ENCODE measurements at places on chromosomes 16 and 17.

DNA sequence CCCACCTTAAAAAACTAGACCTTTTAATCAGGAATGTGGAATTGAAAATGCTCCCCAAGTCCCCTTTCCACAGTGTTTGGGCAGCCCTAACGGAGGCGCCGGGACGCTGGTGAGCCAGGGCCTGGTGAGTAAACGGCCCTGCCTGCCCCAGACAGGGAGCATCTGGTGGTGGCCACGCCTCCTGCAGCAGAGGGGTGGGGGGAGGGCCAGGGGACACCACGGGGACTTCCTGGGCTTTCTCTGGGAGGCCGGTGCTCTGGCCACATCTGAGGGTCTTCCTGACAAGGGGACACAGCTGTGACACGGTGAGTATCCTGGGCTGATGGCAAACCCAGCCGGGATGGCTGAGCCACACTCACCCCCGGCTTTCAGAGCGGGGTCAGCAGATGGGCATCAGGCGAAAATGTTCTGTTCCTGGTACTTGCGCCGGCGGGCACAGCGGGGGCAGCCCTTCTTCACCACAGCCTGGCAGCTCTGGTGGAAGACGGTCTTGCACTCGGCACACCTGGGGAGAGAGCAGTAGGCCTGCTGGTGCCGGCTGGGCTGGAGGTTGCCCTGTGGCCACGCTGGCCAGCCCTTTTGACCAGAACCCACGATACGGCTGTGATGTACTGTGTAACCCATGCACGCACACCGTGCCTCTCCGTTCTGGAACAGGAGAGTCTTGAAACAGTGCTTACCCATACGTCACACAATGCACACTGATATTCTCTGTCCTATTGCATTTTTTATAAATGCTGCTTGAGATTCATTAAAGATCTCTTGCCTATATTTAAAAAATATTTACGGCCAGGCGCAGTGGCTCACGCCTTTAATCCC, 5.0 kb upstream of the ARHGAP27 start:
- no peak for DNase-seq

DNA sequence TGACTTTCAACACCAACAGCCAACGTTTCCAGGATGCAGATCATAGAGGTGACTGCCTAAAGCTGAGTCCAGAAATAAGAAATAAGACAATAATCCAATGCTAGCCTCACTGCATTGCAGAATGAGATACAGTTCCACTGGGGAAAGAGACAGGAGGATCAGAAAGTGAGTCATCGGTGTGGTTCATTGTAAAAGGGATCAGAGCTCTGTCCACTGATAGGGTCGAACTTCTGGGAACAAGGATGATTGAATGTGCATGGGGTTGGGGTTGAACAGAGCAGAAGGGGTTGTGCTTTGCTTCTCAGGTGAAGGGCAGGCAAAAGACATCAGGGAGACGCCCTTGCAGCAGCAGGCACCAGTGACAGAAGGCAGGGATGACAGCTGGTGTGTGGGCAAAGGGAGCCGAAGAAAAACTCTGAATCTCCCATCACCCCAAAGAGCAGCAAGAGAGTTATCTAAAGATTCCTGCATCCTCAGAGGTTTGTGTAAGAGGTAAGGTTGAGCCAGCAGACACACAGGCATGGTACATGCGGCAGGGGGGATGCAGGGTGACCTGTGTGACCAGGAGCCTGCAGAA, 16.4 kb downstream of the CLEC10A start:
- no peak for DNase-seq

DNA sequence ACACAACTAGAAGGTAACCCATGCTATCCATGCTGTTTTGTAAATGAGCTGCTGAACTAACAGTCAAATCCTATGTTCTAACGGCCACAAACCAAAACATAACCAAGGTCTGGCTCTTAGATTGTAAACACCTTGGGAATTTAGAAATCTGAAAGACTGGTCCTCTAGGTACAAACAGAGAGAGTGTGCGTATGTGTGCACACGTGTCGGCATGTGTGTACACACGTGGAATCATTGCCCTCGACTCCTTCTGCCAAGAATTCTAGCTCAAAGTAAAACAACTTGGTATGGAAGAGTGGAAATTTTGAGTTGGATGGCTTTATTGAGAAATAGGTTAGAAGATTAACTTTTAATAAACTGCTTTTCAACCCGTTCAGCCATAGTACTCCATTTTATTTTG, 18.1 kb upstream of the GHDC start:
- no peak for DNase-seq

DNA sequence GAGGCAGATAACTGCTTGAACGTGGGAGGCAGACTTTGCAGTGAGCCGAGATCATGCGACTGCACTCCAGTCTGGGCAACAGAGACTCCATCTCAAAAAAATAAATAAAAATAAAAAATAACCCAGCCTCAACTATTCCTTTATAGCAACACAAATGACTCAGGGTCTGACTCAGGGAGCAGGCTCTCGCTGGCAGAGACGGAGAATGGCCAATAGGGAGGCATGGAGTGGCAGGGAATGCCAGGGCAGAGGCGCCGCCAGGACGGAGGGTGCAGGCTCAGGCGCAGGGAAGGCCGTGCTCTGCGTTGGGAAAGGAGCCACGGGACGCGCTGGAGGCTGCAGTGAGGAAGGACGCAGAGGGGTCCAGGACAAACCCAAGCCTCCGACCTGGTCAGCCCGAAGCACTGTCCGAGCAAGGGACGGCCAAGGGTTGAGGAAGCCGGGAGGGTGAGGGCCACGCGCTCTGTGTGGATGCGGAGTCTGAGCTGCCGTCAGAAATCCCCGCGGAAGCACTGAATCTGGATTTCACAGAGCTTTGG, 40.3 kb downstream of the PKD1 start:
- DNase-seq, result no peak

DNA sequence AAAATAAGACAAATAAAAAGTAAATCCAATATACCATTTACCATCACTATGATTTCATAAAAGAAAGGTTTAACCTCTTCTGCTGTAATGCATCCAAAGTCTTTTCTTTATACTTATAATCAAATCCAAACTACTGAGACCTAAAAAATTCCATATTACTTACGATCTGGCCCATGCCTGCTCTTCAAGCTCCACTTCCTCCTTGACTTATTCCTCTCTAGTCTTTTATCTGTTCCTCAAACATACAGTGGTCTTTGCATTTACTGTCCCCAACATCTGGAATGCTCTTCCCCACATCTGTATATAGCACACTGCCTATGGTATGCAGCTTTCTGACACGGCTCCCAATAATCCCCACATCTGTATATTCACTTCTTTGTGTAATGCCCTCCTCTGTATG, 33.8 kb downstream of the PCTP start:
- DNase-seq, result no peak

DNA sequence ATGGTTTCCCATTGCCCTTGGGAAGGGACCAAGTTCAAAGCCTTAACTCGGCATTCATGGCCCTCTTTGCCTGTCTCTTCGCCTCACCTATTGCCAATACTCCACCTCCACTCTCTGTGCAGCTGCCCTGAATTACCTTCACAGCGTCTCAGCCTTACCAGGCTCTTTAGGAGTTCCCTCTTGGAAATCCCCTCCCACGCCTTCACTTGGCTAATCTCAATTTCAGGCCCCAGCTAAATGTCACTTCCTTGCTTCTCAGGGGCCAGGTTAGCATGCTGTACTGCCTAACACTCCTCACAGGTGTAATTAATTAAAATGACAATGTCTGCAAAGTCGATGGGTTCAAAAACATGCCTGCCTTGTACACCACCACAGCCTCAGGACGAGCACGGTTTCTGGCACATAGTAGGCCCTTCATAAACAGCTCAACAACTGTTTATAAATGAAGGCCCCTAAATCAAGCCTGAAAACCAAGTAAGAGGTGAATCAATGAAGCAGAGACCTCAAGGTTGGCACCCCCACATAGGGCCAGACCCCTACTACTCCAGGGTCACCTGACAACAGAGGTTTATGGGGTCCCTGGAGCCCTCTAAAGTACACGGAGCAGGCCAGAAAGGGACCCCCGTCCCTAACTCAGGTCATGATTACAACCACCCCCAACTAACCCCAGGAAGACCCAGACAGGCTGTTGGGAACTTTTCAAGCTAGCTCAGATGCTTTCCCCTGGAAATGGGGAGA, 11.2 kb upstream of the EEF2K start:
- DNase-seq, result no peak

DNA sequence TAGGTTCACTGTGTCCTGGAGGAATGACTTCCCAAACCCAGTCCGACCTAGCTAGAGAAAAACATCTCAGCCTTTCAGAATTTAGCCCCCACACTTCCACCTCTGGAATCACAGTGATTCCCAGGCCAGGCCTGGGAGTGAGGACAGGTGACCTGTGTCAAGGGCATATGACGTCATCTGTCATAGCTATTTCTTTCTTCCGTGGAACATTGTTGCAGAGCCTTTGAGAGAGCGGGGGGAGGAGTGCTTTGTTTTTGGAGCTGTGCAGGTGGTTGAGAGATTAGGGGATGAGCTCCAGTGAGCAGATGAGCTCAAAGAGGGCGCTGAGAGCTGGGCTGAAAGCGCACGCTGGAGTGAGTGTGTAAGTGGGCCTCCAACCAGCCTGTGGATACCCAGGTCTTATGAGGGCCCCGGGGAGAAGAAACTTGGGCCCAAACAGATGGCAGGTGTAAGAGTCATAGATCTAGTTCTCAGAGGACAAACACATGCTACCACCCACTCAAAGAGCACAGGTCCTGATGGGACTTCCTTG, 344.8 kb downstream of the SNX29 start:
- no peak for DNase-seq

GRCh38 chr17:60901242-60901641, 223.6 kb downstream of the BCAS3 start:
- no peak for DNase-seq

DNA sequence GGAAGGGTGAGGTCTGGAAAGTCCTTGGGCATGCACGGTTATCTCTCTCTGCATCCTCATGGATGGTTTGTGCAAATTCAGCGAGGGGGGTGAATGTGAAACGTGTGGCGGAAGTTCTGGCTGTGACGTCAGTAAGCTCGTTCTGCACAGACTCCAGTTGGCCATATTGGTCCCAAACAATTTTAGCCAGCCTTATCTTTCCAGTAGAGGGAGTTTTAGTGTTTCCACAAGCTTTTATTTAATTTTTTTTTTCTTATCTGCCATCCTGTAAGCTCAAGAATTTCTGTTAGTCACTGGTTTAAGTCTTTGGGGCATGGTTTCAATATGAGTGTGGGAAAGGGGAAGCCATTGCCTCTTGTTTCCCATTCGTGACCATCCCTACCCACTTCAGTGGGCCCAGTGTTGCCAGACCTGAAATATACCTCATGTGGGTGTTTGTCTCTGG, 39.0 kb downstream of the HLF start:
- DNase-seq, result no peak

DNA sequence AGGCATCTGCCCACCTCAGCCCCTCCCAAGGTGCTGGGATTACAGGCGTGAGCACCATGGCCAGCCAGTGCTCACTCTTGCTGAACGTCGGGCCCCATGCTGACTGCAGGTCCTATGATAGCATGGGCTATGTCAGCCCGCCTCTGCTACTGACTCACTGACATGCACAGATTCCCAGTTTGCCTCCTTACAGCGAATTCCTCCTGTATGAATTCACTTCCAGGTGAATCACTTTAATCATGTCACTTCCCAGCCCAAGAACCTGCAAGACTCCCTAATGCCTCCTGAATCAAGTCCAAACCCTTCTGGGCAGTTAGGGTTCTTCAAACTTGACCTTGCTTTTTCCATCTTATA, 16.1 kb upstream of the UBTF start:
- no peak for DNase-seq

DNA sequence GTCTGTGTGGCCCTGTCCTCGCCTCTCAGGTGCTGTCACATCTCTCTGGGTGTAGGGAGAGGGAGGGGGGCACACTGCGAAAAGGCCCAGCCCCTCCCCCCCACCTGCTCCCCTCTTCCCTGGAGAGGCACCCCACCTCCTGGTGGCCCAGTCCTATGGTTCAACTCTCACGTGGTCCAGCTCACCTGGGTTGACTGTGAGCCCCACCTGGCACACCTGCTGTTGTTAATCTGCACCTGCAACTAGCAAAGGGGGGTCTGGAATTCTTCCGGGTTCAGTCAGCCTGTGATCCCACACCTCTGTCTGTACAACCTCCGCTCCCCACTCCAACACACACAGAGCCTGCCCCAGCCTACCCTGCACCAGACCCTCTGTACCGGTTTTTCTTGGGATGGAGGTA, 2.0 kb upstream of the SYNGR2 start:
- DNase-seq, result no peak

- DNase-seq, result no peak
Observed at GRCh38 chr16:6665126-6665525, 667.5 kb upstream of the RBFOX1 start.

GRCh38 chr16:89880477-89881367, 7.3 kb downstream of the TCF25 start:
- DNase-seq, result no peak

- DNase-seq, result no peak
Observed at GRCh38 chr17:8225813-8226535, 15.6 kb upstream of the AURKB start.

DNA sequence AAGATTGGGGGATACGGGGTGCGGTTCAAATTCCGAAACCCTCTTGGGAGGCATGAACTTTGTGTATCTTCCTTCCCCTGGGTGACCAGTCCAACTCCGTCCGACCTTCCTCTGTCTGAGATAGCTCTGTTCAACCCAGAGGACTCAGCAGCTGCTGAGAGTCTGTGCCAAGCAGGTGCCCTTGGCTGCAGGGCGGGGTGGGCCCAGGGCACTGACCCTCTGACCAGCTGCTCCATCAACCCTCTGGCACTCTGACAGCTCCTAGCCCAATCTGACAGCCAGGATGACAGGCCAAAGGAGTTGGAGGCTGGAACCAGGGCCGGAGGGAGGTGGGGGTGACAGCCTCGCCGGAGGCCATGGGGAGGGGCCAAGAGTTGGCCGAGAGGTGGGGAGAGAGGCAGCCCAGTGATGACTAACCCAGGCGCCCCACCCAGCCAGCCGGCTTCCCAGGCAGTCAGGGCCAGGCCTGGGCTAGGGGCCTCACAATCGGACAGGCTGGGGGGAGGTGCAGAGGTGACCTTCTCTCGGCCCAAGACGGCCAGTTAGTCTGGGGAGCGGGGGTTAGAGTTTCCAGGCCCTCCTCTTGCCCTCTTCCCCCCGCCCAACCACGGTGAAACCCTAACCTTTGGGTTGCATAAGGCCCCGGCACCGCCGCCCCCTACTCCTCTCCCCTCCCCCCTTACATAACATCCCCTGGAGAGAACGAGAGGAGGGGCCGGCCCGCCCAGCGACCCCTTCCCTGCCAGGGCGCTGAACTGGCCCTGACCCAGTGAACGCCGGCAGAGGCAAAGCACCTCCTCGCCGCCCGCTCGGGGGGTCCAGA, 5.0 kb upstream of the TLCD2 start:
- DNase-seq, result no peak

All from left kidney (tissue), 8 donors.